ENCODE measurements at places on chromosomes 5 and 9.

DNA sequence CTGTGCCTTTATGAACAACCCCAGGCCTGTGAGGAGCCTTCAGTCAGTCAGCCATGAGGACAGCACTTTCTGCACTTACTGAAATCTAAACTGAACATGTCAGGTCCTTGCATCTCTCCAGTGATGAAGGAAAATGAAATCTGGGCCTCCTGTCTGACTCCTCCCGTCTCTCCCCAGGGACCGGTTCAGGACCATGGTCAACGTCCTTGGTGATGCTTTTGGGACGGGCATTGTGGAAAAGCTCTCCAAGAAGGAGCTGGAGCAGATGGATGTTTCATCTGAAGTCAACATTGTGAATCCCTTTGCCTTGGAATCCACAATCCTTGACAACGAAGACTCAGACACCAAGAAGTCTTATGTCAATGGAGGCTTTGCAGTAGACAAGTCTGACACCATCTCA, 77.0 kb upstream of the PLPP6 start:
- no peak for DNase-seq

DNA sequence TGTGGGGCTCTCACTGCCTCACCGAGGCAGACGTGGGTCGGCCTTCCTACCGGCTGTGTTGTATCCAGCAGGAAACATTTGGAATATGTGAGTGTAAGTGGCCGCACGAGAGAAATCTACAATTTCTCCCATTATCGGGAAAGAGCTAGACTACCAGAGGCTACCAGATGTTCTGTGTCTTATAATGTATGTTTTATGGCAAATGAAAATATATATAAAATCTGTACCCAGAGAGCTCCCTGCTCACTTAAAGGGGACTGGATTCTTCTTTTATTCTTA, 69.5 kb upstream of the PITX1 start:
- DNase-seq: no peak

DNA sequence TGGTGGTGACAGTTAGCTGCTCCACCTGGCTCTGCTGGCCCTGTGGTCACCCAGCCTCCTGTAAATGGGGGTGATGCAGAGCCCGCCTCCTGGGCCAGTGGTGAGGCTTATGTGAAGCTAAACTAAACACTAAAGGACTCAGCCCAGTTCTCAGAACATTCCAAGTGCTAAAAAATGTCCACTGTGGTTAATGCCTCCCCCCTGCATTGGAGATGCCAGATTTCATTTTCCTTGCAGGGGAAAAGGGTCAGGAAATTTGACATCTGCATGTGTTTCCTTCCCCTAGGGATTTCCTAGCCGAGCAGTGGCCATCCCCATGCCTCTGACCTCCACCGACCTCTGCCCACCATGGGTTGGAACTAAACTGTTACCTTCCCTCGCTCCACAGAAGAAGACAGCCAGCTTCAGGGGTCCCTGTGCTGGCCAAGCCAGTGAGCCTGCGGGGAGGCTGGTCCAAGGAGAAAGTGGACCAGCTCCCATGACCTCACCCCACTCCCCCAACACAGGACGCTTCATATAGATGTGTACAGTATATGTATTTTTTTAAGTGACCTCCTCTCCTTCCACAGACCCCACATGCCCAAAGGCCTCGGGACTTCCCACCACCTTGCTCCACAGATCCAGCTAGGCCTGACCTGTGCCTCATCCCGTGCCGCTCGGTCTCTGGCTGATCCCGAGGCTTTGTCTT, 13.0 kb downstream of the CD74 start:
- DNase-seq: no peak

DNA sequence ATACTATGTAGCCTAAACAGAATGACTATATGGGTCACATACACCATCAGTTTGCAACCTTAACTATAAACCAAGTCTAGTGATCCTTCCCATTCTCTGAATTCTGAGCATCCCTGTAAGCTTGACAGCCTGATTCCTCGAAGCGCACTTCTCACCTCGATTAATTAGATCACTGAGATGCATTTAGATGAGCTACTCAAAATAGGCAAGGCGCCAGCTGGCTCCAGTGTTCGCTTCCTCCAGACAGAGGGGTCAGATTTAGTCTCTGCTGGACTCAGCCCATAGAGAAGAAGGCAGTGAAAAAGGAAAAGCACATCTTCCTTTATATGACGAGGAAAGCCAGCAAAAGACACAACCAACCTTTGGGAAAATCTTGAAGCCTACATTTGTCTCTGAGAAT, 371.5 kb downstream of the MLLT3 start:
- DNase-seq: no peak

DNA sequence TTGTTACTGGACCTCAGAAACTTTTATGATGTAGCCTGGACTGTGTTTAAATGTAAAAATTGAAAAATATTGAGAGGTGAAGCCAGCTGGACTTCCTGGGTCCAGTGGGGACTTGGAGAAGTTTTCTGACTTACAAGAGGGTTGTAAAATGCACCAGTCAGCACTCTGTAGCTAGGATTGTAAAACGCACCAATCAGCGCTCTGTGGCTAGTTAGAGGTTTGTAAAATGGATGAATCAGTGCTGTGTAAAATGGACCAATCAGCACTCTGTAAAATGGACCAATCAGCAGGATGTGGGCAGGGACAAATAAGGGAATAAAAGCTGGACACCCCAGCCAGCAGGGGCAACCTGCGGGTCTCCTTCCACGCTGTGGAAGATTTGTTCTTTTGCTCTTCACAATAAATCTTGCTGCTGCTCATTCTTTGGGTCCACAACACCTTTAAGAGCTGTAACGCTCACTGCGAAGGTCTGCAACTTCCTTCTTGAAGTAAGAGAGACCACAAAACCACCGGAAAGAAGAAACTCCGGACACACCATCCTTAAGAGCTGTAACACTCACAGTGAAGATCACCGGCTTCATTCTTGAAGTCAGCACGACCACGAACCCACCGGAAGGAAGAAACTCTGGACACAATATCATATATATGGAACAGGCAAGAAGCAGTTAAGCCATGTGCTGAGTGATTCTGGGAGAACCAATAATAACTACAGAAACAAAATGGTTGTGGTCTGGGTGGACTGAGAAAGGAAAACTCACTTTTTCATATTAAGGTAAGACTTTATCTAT, 201.3 kb downstream of the GABRG2 start:
- no peak for DNase-seq

GRCh38 chr5:140219068-140219991, 44.3 kb downstream of the CYSTM1 start:
- DNase-seq: no peak

Data from stimulated activated CD4-positive, alpha-beta T cell treated with anti-CD3 and anti-CD28 coated beads, Interleukin-15, amount 100 ng/mL, for 1 hour (primary cell).